Breast epithelium (tissue), 4 donors: ENCODE measurements at places on chromosomes 3 and 15. TPM values are rescaled to one million over a fixed set of nuclear protein-coding genes. Genes with fewer than 3 reads are reported as not detected.

GRCh38 chr3:102488331-102488730 lies 53.5 kb downstream of the ZPLD1 start:
- H3K4me3 ChIP-seq: no peak overlapping the region
- no peaks in the 10 kb centered on the region for H3K27me3 ChIP-seq
- no peak for DNase-seq

Gene LRRIQ4
- total RNA-seq: not detected

- H3K36me3 ChIP-seq: no peaks in the 10 kb centered on the region
- no peak overlapping the region for H3K4me3 ChIP-seq
- no peaks in the 10 kb centered on the region for H3K4me1 ChIP-seq
- H3K27ac ChIP-seq: peak overlapping the region; percentile 48
- no peak for DNase-seq
Observed at GRCh38 chr3:27544372-27544865, 60.2 kb upstream of the SLC4A7 start.

DNA sequence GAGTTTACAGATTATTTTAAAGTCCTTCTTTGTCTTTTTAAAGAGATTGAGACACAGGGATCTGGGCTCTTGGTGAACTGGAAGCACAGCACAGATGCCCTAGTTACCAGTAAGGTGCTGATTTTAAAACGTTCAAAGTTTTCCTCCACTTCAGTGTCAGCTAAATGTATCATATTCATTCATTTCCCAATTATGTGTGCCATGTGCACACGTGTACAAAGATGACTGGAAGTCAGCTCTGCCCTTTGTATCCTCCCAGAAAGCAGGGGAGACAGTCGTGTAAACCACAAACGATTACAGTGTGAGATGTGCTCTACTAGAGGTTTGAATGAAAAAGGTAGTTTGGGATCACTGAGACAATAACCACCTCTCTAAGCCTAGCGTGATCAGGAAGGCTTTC lies 730 bp downstream of the ZKSCAN7 start:
- DNase-seq: no peak
- peaks cover 16% of the 10 kb centered on the region for H3K27me3 ChIP-seq
- H3K27ac ChIP-seq: no peak overlapping the region
- no peaks in the 10 kb centered on the region for H3K36me3 ChIP-seq
- H3K4me3 ChIP-seq: peak overlapping the region; percentile 66

DNA sequence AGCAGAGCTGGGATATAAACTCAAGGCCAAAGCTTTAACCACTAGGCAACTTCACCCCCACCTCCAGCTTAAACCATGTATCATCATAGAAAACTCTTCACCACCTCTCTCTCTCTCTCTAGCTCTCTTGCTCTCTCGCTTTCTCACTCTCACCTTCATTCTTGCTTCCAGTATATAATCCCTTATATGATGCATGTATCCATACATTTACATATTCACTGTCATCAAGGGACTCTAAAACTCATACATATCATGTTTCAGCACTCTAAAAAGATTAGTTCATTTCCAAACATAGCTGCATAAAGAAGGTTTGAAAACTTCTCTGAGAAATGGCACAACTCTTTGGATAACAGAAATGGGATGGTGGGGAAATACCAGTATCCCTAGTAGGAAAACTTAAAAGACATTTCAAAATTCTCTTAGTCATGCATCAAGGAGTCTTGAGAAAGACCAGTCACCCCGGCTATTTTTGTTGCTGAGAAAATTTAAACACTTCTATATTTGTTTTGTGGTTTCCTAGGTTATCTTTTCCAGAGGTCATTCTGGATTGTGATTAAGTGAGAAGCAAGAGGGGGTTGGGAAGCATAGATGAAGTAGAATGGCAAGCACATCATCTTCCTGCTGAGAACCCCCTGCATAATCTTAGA lies 447.8 kb upstream of the THBS1 start:
- no peaks in the 10 kb centered on the region for H3K36me3 ChIP-seq
- H3K4me3 ChIP-seq: no peak overlapping the region
- no peak overlapping the region for H3K27ac ChIP-seq
- DNase-seq: no peak

GRCh38 chr3:193704431-193704830 lies 111.4 kb downstream of the OPA1 start:
- no peak overlapping the region for H3K27ac ChIP-seq
- DNase-seq: no peak
- H3K36me3 ChIP-seq: no peaks in the 10 kb centered on the region
- H3K4me1 ChIP-seq: no peaks in the 10 kb centered on the region
- H3K27me3 ChIP-seq: no peaks in the 10 kb centered on the region
- H3K4me3 ChIP-seq: no peak overlapping the region

GRCh38 chr3:165617134-165617533 lies 220.1 kb downstream of the BCHE start:
- no peak overlapping the region for H3K27ac ChIP-seq
- no peaks in the 10 kb centered on the region for H3K27me3 ChIP-seq
- no peak overlapping the region for H3K4me3 ChIP-seq
- no peaks in the 10 kb centered on the region for H3K36me3 ChIP-seq

DNA sequence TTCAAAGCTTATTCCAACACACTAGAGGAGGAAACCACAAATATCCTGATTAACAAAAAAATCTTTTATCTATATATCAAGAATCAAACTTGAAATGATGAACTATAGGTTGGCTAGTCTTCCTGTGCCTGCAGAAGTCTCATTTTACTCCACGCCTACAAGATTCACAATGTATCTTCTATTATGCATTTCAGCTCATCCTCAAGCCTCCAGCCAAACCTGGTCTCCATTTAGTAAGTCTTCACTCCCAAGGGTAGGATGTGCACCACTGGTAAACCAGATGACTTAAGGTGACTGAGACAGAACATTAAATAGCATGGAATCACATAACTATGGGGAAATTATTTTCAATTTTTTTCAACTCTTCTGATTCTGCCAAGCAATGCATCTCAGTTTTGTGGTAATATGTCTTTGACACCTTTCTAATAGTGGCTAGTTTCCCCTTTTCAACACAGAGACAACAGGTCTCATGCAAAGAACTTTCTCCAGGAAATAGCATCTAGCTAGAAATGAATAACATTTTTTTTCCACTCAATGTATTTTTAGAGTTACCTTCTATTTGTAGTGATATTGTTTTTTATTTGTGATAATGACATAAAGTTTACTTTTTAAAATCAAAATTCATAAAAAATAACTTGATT lies 166.9 kb downstream of the TNIK start:
- H3K27me3 ChIP-seq: no peaks in the 10 kb centered on the region
- H3K36me3 ChIP-seq: no peaks in the 10 kb centered on the region
- H3K27ac ChIP-seq: no peak overlapping the region
- H3K4me1 ChIP-seq: no peaks in the 10 kb centered on the region

Gene TPRG1
- 29.2 TPM for total RNA-seq

DNA sequence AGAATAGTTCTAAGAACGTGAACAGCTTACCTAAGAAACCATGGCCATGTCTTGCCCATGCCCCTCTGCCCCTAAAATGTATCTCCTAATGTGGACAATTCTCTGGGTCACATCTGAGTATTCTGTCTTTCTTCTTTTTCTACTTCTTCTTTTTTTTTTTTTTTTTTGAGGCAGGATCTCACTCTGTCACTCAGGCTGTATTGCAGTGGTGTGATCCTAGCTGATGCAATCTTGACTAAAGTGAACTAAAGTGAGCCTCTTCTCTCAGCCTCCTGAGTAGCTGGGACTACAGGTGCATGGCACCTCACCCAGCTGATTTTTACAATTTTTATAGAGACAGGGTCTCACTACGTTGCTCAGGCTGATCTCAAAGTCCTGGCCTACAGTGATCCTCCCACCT lies 204.8 kb upstream of the ZPLD1 start:
- no peaks in the 10 kb centered on the region for H3K36me3 ChIP-seq
- no peaks in the 10 kb centered on the region for H3K4me1 ChIP-seq
- H3K27ac ChIP-seq: no peak overlapping the region
- no peak for DNase-seq
- no peaks in the 10 kb centered on the region for H3K27me3 ChIP-seq
- no peak overlapping the region for H3K4me3 ChIP-seq

Gene ANO10
- total RNA-seq: 28.5 TPM

- H3K4me1 ChIP-seq: no peaks in the 10 kb centered on the region
- H3K27me3 ChIP-seq: no peaks in the 10 kb centered on the region
- DNase-seq: no peak
Observed at GRCh38 chr3:119508172-119508845, 10.0 kb downstream of the TIMMDC1 start.

DNA sequence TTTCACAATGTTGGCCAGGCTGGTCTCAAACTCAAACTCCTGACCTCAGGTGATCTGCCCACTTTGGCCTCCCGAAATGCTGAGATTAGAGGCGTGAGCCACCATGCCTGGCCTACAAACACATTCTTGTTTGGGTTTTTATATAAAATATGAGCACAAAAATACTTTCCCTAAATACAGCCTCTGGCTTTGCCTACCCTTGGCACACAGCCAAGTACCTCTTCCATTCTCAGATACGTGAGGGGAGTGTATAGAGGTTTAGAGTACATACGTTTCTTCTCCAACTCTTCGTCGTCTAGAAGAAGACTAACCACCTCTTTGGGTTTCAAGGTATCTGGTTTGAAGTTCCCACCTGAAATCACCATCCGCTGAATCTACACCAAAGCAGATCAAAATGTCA lies 33.5 kb downstream of the CHAC1 start:
- H3K36me3 ChIP-seq: peaks cover 5% of the 10 kb centered on the region
- no peak for DNase-seq
- no peaks in the 10 kb centered on the region for H3K4me1 ChIP-seq
- H3K27me3 ChIP-seq: no peaks in the 10 kb centered on the region
- H3K4me3 ChIP-seq: no peak overlapping the region
- H3K27ac ChIP-seq: no peak overlapping the region

Gene PRKCI
- total RNA-seq: 68.3 TPM

GRCh38 chr3:48950051-48950450 lies 31.4 kb downstream of the ARIH2 start:
- no peak for DNase-seq
- no peaks in the 10 kb centered on the region for H3K27me3 ChIP-seq
- H3K27ac ChIP-seq: no peak overlapping the region

- no peak for DNase-seq
- H3K36me3 ChIP-seq: no peaks in the 10 kb centered on the region
- no peak overlapping the region for H3K4me3 ChIP-seq
- peaks cover 4% of the 10 kb centered on the region for H3K4me1 ChIP-seq
- H3K27me3 ChIP-seq: no peaks in the 10 kb centered on the region
Observed at GRCh38 chr3:169657351-169658124, 6.0 kb downstream of the MECOM start.

GRCh38 chr15:100759698-100760356 lies 119.8 kb upstream of the ALDH1A3 start:
- DNase-seq: no peak
- H3K36me3 ChIP-seq: no peaks in the 10 kb centered on the region
- no peak overlapping the region for H3K4me3 ChIP-seq
- no peaks in the 10 kb centered on the region for H3K27me3 ChIP-seq
- H3K27ac ChIP-seq: peak overlapping the region; percentile 6

Gene GHRL
- total RNA-seq: 1.0 TPM
